ENCODE measurements at places on chromosomes 7 and 10.

DNA sequence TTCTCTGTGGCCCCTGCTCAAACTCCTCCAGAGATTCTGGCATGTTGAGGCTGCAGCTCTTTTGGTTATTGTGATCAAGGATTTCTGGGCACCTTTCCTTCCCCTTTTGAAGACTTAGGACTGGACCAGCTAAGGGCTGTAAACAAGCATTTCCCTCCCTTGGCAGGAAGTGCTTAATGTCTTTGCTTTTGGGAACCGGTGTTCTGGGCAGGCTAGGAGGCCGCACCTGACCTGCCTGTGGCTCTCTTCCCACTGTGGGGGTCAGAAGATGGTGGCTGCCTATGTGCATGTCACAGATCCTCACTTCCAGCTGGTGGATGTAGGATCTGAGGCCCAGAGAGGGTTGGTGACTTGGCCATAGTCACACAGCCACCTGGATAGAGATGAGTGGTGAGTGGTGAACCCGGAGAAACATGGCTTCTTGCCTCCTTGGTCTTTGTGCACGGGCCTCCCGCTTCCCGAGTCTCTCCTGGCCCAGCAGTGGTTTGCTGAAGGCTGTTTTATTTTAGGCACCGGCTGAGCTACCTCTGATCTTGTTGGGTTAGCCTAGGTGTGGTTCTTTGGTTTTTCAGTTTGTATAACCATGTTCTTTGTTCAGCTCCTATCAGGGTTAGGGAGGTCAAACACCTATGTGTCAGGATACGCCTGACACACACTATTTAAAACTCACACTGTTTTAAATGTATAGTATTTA, 82.0 kb downstream of the GRK5 start:
- DNase-seq, result no peak
- H3K4me1 ChIP-seq, result no peaks in the 10 kb centered on the region
- H3K4me3 ChIP-seq, result no peak overlapping the region
- H3K27me3 ChIP-seq, result no peaks in the 10 kb centered on the region

DNA sequence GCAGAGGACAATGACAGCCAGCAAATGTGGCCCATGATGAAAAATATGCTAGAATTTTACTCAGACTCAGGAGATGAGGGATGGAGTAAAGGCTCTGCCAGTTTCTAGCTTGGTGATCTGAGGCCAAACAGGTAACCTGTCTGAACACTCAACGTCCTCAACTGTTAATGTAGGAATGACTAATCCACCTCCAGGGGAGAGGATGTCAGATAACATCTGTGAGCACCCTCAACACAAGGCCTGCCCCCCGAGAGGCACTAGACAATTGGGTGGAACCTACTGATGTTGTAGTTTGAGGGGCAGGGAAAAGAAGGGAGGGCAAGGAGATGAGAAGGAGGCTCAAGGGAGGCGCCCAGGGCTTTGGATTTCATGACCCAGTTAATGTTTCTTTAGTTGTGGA, 445.1 kb downstream of the PLXNA4 start:
- no peaks in the 10 kb centered on the region for H3K36me3 ChIP-seq
- no peaks in the 10 kb centered on the region for H3K27me3 ChIP-seq
- DNase-seq, result no peak
- H3K27ac ChIP-seq, result no peak overlapping the region
- H3K4me1 ChIP-seq, result 0 out of 2 replicates have a peak, but pooled peaks cover 2% of the 10 kb centered on the region
- H3K4me3 ChIP-seq, result no peak overlapping the region

GRCh38 chr7:117118579-117119180, 165.4 kb downstream of the ST7 start:
- no peaks in the 10 kb centered on the region for H3K36me3 ChIP-seq
- H3K27me3 ChIP-seq, result no peaks in the 10 kb centered on the region
- no peaks in the 10 kb centered on the region for H3K4me1 ChIP-seq
- no peak overlapping the region for H3K27ac ChIP-seq
- DNase-seq, result no peak

GRCh38 chr10:88512599-88512998, 70.5 kb downstream of the RNLS start:
- no peak overlapping the region for H3K4me3 ChIP-seq
- no peaks in the 10 kb centered on the region for H3K27me3 ChIP-seq
- no peak overlapping the region for H3K27ac ChIP-seq
- H3K4me1 ChIP-seq, result no peaks in the 10 kb centered on the region
- H3K36me3 ChIP-seq, result no peaks in the 10 kb centered on the region
